ENCODE measurements at places on chromosomes 3 and 15.
A peak's percentile ranks its signal among the peaks of the same experiment; 100 is the strongest.

DNA sequence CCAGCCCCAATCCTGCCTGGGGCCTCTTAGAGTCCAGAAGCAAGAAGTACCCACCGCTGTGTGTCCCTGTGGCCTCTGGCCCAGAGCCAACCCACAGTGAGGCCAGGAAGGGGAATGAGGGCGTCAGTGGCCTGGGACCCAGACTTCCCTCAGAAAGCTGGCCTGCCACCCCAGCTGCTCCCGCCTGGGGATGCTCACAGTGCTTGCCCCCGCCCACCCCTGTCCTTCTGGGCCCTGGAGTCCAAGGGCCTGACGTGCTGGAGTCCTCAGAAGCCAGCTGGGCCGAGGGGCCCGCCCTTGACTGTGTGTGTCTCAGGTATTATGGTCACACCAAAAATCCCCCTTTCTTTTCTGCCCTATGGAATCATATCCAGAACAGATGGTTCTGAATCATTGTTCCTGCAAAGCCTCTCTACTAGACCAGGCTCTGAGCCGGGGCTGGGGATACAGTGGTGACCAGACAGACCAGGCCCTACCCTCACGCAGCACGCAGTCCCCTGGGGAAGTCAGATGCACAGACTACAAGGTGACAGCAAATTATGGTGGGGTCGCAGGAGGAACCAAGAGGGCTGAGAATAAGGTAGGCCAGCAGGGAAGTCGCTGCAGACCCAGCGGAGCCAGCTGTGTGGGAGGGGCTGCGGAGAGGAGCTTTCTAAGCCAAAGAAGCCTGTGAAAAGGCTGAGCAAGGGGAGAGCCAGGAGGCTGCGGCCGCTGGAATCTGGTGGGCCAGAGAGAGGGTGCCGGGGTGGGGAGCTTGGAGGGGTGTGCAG lies 99.1 kb downstream of the VGLL4 start:
- peak; percentile 32 for DNase-seq

GRCh38 chr3:45868213-45868612 lies 18.1 kb upstream of the CCR9 start:
- no peak for DNase-seq

DNA sequence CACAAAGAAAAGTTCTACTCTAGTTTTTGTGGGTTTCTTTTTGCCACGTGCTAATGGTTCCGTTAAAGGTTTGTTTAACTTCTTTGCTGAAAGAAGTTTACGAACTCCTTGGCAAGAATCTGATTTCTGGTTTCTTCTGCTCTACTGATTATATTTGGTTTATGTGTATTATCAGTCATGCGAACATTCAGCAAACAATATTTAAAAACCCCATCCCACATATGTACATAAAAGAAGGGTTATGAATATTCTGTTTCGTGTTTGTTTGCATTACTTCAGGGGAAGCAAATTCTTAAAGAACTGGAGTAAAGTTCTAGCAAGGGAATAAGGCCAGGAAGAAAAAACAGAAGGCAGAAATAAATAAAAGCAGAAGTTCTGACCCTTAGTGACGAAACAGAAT lies 9.8 kb downstream of the LARS2 start:
- no peak for DNase-seq

- peak; percentile 37 for DNase-seq
Observed at GRCh38 chr3:106206146-106206545, 337.3 kb upstream of the CBLB start.

- no peak for DNase-seq
Observed at GRCh38 chr3:67614195-67614594, 40.2 kb downstream of the SUCLG2 start.

DNA sequence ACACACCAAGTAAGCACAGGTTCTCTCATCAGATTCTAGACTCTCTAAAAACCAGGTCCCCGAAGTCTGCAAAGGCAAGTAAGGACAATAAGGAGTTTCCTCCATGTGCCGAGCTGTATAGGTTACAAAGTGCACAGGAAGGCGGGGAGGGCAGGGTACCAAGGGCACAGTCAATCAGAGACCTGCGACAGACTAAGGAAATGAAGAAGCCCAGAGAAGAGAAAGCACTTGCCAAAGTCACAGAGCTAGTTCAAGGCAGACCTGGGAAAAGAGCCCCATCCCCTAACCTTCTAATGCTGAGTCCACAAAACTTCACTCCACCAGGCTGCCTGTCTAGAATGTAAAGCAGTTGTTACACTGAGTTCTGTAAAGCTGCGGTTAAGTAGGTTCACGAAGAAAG lies 1.7 kb downstream of the SEC13 start:
- DNase-seq: no peak

DNA sequence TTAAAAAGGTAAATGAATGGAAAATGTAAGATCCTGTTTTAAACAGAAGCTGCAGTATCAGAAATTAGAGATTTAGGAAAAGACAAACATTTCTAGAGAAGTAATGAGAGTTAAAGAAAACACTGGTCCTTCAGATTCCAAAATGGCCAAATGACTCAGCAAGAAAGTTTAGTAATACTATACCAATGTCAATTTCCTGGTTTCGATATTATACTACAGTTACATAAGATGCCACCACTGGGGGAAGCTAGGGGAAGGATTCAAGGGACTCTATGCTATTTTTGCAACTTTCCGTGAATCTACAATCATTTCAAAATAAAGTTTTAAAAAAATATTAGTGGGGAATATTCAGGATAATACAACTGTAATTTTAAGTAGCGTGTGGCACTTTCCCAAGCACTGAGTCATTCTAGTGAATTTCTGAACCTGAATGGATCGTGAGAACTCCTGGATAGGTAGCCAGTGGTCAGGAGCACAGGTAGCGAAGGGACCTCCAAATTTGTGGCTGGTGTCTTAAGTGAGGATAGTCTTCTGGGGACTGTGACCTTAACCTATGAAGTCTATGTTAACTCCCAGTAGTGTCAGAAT lies 37.6 kb downstream of the TMCC1 start:
- DNase-seq: peak; percentile 40

All from EL (cell line).